Fibroblast of mammary gland (primary cell): ENCODE measurements at places on chromosomes 7 and 10.

GRCh38 chr10:119654540-119654939 lies 3.4 kb downstream of the BAG3 start:
- no peak for DNase-seq

- no peak for DNase-seq
Observed at GRCh38 chr7:88361357-88361756, 54.7 kb upstream of the STEAP4 start.

DNA sequence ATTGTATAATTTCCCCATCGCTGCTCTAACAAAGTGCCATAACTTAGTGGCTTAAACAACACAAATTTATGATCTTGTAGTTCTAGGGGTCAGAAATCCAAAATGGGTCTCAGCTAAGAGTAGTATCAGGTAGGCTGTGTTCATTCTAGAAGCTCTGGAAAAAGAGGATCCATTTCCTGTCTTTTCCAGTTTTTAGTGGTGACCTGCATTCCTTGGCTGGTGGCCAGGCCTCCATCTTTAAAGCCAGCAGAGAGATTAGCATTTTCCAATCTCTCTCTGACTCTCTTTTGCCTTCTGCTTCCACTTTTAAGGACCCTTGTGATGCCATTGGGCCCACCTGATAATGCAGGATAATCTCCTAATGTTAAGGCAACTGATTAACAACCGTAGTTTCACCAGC lies 41.0 kb upstream of the C10orf120 start:
- no peak for DNase-seq

DNA sequence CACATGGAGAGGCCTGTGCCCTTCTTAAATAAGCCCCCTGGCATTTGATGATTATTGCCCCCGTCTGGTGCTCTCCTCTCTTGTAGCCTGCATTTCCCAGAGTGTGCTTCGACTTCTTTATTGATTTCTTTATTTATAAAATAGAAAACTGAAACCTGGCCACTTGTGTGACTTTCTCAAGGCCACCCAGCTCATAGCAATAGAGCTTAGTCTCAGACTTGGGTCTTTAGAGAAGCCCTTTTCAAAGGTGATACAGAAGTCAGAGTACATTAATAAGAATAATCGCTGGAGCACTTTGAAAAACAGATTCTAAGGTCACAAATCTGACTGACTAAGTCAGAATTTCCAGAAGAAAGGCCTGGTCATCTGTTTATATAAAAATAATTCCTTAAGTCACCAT lies 86.6 kb downstream of the NOC3L start:
- no peak for DNase-seq

- no peak for DNase-seq
Observed at GRCh38 chr10:78576276-78576675, 492.5 kb upstream of the ZMIZ1 start.

DNA sequence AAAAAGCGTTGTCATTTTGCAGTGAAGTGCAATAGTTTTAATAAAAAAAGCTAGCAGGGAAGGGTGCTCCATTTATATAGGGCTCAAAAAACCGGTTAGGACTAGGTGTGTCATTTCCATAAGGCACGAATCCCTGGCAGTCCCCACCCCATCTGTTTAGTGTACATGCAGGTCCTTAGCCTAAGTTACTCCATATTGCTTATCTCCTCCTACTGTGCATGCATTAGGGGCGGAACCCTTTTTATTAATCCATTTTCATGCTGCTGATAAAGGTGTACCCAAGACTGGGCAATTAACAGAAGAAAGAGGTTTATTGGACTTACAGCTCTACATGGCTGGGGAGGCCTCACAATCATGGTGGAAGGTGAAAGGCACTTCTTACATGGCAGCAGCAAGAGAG lies 301.4 kb downstream of the ABCA13 start:
- no peak for DNase-seq

- no peak for DNase-seq
Observed at GRCh38 chr7:47377741-47378140, 204.2 kb downstream of the TNS3 start.

GRCh38 chr7:28362812-28363211 lies 49.5 kb upstream of the CREB5 start:
- DNase-seq = peak; percentile 30

DNA sequence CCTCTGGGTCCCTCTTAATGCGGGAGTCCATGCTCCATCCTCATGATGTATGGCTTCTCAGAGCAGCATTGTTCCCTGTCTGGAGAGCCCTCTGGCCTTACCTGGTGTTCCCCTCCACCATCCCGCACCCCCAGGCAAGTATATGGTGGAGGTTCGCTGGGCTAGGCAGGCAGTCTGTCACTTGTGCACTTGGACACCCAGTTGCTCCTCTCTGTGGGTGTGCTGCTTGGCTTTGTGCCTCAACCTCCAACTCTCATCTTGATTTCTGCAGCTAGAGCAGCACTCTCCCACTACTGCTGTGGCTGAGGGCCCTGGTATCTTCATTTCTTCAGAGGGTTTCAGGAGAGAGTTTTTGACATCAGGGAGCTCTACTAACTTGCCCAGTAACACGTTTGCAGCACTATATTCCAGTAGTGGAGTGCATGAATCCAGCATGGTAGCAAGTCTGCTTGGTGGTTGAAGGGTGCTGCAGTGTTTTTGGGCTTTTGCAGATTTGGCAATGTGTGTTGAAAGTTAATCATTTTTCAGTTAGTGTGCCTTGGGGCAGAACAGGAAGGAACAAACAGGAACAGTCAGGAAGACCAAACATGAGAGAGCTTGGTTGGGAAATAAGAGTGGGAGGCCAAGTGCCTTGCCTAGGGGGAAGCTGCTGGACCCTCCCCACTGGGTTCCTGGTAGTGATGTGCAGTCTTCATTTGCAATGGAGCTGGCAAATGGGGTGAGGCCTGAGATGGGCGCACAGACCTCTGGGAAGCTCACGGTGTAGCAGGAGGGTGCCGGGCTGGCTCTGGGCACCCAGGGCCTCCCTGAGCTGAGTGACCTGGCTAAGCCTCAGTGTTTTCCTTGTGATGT lies 37.4 kb downstream of the TSPAN14 start:
- DNase-seq = no peak

- DNase-seq = no peak
Observed at GRCh38 chr7:55497521-55497920, 74.8 kb downstream of the VOPP1 start.

GRCh38 chr7:24902276-24902675 lies 77.7 kb downstream of the OSBPL3 start:
- peak; percentile 67 for DNase-seq

- DNase-seq = peak; percentile 66
Observed at GRCh38 chr7:100132697-100133151, 6.0 kb downstream of the MBLAC1 start.

- DNase-seq = no peak
Observed at GRCh38 chr7:20116869-20117268, 100.3 kb downstream of the MACC1 start.

DNA sequence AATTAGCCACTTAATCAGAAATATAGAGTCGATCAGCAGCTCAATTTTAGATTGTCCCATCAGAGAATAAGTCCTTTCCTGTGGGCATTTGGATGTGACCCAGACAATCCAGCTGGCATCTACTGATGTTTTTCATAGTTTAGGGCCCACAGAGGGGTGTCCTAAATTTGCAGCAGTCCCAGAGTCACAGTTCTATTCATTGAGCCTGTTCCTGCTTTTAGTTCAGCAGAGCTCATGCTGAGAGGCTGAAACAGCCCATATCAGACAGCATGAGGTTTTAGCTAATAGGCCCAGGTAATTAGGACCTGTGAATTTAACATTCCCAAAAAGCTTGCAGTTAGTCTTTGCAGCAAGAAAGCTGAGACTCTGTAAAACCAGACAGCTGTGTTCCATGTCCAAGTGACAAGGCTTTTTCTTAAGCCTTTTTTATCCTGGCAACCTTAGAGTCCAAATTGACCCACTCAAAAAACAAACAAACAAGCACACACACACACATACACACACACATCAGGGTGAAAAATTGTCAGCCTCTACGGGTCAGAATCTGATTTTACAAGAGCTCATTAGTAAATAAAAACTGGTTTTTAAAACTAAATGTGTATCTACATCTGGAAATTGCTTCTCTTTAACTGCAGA lies 33.7 kb downstream of the ANKIB1 start:
- no peak for DNase-seq

- DNase-seq = no peak
Observed at GRCh38 chr10:45375716-45376231, 1.8 kb downstream of the ALOX5 start.

DNA sequence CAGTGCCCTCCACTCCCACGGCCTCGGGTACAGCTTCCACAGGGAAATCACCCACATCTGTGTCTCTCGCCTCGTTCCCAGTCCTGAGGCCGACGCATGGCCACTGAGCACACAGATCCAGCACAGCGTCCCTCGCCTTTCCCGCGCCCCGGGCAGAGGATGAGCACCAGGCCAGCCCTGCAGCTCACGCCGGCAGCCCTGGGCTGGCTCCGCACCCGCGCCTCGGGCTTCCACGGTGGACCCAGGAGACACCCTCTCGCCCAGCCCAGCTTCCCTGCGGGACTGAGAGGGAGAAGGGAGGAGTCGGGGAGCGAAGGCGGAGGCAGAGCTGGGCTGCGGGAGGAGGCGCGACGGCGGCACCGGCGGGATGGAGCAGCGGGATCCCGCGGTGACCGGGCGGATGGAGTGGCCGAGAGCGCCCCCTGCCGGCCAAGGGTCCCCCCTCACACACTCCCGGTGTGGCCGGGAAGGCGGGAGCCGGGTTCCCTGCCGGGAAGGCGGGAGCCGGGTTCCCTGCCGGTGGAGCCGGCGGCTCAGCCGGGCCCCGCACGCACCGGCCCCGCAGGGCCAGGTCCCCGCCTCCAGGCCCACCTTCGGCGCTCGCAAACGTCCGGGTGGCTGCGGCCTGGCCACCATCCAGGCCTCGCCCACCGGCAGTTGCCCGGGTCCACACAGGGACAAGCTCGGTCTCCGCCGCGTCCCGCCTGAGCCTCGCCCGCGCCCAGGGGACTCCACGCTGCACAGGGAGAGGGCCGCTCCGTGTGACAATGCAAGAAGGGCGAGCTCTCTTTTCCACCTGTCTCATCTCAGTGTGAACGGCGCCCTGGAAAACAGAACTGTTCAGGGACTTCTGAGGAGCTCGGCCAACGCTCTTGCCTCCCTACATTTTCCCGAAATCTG lies 110.3 kb upstream of the LANCL2 start:
- DNase-seq = peak; percentile 61

- DNase-seq = peak; percentile 52
Observed at GRCh38 chr7:19009241-19009935, 108.0 kb downstream of the TWIST1 start.
